ENCODE measurements at places on chromosomes 1 and 21.

- peak; percentile 29 for DNase-seq
Measured at GRCh38 chr21:25717491-25718147, 17.1 kb downstream of the ATP5PF start.

DNA sequence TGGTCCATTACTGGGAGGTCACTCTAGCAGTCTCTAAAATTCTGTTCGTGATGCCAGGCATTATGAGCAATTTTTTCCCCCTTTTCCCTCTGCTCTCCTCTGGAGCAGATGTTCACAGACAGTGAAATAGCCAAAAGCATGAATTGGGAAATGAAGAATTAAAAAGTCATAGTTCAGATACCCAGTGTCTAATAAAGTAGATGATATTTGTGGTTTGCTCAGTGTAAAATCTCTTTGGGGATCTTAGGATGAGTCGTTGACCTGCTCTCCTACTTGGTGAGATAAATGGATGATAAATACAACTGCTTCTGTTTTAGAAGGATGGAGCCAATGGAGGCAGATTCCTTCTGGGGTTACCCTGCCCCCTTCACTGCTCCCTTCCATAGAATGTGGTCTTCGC is 56.3 kb downstream of the KIAA0040 start:
- no peak for DNase-seq

GRCh38 chr1:5955479-5955977 is 36.7 kb downstream of the NPHP4 start:
- no peak for DNase-seq

- peak; percentile 21 for DNase-seq
Measured at GRCh38 chr1:240310226-240310925, 218.7 kb downstream of the FMN2 start.

DNA sequence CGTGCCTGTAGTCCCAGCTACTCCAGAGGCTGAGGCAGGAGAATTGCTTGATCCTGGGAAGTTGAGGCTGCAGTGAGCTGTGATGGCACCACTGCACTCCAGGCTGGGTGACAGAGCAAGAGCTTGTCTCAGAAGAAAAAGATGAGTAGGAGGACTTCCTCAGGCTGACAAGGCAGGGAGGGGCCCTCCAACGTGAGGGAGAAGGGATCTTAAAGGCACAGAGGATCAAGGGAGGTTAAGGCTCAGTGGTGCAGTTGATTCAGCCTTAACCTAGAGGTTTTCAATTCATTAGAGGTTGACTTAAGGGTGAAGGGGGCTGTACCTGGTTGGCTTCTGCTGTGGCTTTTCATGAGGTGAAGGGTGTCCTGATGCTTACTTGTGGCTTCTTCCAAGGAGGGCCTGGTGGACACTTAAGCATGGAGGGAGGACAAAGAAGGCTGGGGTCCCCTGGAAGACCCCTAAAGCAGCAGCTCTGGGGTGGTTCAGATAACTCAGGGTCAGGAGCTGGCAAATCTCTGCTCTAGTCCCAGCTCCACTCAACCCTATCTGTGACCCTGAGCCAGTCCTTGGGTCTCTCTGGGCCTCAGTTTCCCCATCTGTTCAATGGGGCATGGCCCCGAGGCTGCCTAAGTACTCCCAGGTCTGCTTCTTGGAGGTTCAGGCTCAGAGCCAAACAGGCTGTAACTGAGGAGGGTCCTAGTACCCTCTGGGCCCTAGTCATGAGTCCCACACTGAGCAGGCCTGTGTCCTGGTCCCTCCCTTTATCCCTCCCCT is 6.3 kb downstream of the EXTL1 start:
- no peak for DNase-seq

All from stomach (tissue), 19 donors.